LoVo (cell line): ENCODE measurements at places on chromosomes 3 and 15.

- DNase-seq = no peak
These were observed 40.9 kb upstream of the EPHB1 start for GRCh38 chr3:134753999-134754742.

- no peak for DNase-seq
These were observed 62.1 kb upstream of the SPRED1 start for GRCh38 chr15:38190501-38190900.

DNA sequence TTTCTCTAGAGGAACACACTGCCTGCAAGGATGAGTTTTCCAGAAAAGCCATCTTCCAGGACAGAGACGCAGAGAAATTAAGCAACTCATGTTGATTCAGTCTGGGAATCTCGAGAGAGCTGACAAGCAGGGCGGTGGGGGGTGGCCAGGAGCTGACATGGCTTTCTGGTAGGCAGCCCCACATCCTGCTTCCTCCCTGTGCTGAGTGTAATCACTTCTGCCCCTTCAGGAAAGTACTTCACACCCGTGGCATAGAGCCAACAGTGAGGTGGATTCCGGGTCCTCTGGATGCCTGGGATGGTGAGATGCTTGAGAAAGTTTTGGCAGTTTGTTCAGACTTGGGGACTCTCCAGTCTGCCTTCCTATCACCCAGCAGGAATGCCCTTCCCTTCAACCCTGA, 221.1 kb downstream of the SLCO3A1 start:
- DNase-seq = no peak

DNA sequence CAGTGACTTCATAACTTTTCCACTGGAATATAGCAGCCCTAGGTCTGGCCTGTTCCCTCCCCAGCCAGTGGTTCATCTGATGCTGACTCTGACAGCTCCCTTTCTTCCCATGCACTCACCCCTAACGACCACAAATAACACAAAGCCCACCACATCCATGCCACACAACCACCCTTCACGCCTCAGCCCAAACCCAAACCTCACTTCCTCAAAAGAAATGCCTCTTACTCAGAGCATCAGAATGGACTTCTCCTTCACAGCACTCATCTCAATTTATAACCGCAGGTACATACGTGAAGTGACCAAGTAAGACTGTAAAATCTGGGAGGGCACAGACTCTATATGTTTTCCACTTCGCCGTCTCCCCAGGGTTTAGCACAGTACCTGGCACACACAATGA, 1.1 kb downstream of the RBSN start:
- no peak for DNase-seq

DNA sequence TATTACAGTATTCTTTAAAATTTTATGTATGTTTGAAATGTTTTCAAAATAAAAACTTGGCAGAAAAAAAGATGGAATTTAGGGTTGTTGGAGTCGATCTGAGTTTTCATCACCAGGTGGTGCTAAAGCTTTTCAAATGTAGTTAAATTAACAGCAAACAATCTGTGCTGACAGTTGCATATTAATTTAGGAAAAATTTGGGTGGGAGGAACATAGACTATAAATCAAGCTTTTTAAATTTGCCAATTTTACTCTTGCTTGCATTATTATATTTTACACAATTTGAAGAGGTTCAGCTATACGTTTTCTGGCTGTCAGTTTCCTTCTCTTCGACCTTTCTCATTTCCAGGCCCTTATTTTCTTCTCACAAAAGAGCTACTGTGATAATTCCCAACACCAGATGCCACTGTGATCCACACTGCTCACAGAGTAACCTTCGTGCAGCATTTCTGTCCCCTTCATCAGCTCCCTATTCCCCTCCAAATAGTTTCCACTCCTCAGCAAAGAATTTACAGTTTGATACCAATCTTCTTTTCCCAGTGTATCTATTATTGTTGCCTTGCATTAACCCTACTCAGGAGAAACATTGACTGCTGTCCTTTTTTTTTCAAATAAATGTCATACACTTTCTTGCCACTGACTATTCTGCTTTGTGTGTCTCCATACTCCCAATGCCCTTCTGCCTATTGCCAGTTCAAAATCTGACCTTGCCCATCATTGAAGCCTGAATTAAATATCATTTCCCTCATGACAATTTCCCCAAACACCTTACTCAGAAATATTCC, 53.4 kb upstream of the EIF5A2 start:
- DNase-seq = peak; percentile 38

DNA sequence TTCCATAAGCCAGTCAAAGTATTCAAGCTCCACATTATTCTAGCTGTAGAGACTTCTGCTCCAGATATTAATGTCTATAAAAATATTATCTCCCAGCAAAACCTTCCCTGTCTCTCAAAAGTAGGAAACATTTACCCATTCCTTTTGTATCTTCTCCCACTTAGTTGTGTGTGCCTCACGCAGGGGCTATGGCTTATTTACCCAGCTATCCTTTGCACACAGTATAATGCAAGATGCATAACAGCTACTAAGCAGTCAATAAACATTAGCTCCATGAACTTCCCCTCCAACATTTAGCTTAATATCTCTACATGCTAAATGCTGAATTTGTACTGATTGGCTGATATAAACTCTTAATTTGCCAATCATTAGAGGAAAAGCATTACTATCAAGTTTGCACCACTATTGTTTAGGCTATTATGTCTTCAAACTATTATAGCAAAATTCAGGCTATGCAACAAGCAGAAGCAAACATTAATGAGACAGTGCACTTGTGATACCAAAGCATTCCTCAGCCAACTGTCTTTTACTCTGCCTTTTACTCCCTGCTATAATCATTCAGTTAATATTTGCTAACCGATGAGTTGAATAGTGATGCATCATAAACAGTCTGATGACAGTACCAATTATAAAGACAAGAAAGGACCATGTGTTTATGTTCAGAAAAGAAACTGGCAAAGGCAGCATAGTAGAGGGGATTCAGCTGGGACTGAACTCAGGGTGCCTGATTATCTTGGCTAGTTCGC, 81.2 kb downstream of the PLCH1 start:
- DNase-seq = no peak

- no peak for DNase-seq
These were observed 633.7 kb downstream of the ZIC1 start for GRCh38 chr3:148042663-148043445.

DNA sequence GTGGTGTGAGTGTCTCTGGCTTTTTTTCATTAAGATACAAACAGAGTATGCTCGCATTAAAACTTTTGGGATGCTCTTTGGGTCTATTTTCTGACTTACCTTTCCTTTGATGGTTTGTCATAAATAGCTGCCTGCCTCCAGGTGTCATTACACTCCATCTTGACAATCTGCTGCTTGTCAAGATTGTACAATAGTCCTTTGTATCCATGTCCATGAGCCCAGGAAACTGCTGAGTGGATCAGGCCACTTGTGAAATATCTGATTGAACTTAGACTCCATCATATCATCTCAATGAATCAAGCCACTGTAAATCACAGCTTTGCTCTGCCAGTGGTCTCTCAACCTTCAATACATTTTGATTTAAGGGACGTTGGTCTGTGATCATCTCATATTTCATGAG, 135.2 kb downstream of the ECT2 start:
- no peak for DNase-seq

DNA sequence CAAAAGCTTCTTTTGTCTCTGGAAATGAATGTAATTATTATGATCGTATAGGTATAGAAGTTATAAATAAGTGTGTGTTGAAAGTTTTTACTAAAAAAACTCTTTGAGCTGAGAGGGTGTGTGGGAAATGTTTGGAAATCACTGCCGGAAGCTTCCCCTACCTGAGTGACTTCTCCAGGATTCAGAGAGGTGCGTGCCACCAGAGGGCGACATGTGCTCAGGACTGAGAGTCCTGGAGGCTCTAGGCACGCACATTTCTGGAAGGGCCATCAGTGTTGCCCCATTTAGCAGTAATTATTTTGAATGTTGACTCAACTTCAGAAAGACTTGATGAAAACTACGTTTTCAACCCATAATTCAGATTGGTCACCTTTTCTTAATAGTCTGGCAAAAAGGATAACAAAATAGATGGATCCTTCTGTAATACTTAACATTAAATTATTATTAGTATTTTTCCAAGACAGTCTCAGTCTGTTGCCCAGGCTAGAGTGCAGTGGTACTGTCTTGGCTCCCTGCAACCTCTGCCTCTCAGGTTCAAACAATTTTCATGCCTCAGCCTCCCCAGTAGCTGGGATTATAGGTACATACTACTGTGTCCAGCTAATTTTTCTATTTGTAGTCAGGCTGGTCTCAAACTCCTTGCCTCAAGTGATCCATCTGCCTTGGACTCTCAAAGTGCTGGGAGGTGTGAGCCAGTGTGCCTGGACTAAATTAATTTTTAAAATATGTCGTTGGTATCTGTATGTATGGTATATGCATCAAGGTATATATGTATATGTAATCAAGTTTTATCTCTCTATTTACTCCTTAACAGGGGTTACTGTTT, 34.5 kb downstream of the GPR171 start:
- DNase-seq = peak; percentile 69

- no peak for DNase-seq
These were observed 289.7 kb upstream of the TPM1 start for GRCh38 chr15:62752657-62753517.

DNA sequence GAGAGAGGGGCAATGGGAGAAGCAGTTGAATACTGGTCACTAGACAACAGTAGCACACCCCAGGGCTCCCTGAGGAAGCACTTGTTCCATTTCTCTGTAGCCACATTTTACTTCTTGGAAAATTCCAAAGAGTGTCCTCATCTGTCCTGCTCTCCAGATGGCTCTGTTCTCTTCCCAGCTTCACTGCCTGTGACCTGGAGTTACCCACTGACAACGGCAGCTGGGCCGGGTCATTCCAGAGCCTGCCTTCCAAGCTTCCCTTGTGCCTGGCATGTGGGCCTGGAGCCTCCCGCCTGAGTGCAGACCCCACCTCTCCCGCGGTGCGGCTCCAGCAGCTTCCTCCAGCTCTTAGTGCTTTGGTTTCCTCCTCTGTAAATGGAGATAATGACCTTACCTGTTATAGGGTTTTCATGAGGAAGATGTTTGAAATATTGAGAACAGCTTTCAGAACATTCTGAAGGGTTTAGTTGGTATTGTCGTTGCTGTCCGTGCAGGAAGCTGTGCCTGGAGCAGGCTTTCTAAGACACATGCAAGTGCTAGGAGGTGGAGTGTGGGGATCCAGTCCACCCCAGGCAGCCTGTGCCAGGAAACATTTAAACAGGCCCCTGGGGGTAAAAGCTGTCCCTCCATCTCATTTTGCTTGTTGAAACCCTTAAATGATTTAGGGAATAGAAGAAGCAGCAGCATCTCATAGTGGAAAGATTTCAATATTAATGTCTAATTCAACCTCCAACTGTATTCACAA, 24.8 kb downstream of the EFCC1 start:
- no peak for DNase-seq

GRCh38 chr3:116306720-116307119, 138.6 kb downstream of the LSAMP start:
- DNase-seq = no peak

- DNase-seq = no peak
These were observed 59.8 kb downstream of the WDR76 start for GRCh38 chr15:43886558-43886957.

GRCh38 chr3:193016437-193016901, 98.8 kb upstream of the MB21D2 start:
- peak; percentile 42 for DNase-seq

DNA sequence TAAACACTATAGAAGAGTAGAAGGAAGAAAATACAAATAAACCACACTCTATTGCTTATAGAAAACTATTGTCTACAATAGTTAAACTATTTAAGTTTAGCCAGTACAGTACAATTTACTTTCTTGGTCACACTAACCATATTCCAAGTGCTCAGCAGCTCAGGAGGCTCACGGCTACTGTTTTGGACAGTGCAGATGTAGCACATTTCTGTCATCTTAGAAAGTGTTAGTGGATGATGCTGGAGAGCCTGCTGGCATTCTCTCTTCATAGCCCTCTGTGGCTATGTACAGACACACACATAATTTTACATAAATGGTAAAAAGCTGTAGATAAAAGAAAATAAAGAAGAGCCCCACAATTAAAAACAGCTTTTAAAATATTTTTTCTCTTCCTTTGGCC, 23.8 kb downstream of the NUDT16 start:
- no peak for DNase-seq

- DNase-seq = no peak
These were observed 36.2 kb downstream of the C2CD4B start for GRCh38 chr15:62128916-62129315.

GRCh38 chr3:72163809-72164634, 379.1 kb upstream of the PROK2 start:
- no peak for DNase-seq

DNA sequence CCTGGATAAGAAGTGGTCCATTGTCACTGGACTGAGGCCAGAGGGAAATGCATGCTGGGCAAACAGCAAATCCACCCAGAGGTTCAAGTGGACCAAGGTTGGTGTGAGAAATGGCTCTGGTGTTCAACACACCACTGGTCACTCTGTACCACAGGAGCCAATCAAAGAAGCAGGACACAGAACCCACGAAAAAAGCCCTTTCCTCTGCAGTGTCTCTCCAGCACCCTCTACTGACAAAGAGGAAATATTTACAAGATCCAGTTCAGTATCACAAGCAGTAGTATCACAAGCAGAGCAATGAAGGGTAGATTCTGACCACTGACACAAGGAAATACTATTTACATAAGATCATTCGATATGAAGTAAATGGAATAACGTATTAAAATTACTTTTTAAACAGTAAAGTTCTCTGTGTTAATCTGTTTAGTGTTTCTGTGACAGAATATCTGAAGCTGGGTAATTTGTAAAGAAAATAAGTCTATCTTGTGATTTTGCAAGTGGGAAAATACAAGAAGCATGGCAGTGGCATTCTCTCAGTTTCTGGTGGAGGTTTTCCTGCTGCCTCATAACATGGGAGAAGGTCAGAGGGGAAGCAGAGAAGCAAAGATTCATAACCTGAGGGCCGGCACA, 390.7 kb downstream of the EFHB start:
- DNase-seq = peak; percentile 13

DNA sequence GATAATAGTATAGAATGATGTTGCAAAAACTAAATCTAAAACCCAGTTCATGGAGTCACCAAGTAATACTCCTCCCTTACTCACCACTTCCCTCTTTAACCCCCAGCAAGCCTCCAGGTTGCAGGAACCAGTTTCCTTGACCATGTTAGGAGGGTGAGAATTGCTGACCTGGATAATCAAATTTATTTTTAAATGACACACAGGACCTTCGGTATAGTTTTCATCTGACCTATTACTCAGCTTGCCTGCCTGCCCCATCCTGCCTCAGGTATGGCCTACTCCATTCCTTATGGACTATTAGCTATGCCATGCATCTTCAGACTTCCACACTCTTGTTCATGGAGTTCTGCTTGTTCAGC, 883 bp downstream of the RTP4 start:
- no peak for DNase-seq

GRCh38 chr3:181493423-181493822, 218.3 kb upstream of the SOX2 start:
- DNase-seq = no peak

GRCh38 chr3:145286937-145287336, 874.0 kb downstream of the PLOD2 start:
- no peak for DNase-seq
